ENCODE measurements at places on chromosomes 2 and 18.

DNA sequence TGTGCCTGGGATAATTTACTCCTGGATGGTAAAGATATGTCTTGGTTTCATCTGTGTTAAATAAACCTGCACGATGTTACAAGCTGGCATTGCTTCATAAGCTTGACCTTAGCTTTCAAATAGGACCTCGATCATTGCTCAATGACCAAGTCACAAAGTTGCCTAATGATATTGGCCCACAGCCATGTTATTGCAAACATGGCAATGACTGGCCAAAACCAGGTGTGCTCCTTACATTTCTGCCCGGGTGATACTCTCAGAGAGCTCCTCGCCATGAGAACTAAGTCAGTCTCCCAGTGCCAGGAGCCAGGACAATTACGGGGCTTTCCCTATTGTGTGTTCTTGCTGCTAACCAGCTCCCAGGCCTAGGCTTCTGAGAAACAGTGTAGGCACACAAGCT is 72.5 kb upstream of the CYP1B1 start:
- DNase-seq = no peak

- no peak for DNase-seq
These were observed 785.2 kb upstream of the GYPC start for GRCh38 chr2:125870746-125871145.

DNA sequence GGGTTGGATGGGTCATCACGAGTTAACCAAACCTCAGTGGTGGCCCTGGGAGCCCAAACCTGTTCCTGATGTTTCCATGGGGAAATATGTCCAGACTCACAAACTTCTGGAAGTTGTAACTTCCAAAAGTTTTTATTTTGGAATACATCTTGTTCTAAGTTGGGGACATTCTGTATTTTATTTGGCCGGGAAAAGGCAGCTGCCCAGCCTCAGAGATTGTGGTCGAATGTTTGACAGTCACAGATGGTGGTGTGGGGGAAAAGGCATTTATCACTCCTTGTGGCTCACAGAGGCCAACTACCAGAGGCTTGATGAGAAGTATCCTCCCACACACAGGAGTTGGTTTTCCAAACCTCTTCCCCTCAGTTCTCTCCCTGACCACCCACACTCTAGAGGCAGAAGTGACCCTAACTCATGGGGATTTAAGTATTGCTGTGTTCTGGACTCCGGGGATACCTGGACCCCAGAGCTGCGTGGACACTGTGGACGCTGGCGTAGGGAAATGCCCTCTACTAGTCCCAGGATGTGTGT is 124.7 kb upstream of the PPP1CB start:
- DNase-seq = no peak

DNA sequence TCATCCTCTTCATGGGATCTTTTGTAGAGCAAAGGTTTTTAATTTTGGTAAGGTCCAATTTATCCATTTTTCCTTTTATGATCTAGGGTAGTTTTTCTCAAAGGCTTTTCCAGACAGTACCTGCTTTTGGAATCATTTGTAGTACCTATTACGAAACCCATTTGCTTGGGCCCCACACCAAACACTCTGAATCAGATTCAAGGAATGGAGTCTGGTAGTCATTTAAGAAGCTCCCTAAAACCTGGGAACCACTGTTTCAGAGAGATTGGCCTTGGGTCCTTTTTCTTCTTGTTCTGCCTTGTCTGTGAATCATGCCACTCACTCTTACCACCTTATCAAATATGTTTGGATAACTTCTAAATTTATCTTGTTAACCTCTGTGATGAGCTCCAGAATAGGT is 40.3 kb downstream of the OSBPL6 start:
- DNase-seq = no peak

GRCh38 chr2:44679990-44680389 is 261.5 kb upstream of the SIX3 start:
- DNase-seq = peak; percentile 64

- peak; percentile 38 for DNase-seq
These were observed 5.6 kb downstream of the FOSL2 start for GRCh38 chr2:28398101-28398834.

Data from NCI-H69 (cell line).